ENCODE measurements at places on chromosomes 5 and 9.

DNA sequence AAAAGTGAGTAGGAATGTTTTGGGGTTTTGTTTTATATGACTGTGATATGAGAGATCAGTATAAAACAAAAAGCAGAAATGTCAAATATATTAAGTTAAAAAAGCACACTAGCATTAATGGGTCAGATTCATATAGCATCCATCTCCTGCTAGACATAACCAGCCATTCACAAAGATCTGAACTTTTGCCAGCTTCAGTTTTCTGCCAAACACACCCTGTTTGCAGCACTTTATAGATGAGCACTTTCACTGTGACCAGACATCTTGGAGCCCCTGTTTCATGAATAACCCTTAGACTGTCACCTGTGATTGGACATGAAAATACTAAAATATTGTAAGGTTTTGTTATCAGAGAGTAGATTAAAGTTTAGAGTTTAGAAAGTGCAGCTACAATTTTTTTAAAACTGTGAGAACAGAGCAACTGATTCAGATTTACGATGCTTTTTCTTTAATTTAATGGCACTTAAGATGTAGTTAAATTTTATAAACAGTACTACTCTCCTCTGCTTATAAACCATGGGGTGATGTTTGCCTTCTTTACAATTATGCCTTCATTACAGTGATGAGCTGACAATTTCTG lies 142.6 kb downstream of the KCTD16 start:
- DNase-seq: no peak

DNA sequence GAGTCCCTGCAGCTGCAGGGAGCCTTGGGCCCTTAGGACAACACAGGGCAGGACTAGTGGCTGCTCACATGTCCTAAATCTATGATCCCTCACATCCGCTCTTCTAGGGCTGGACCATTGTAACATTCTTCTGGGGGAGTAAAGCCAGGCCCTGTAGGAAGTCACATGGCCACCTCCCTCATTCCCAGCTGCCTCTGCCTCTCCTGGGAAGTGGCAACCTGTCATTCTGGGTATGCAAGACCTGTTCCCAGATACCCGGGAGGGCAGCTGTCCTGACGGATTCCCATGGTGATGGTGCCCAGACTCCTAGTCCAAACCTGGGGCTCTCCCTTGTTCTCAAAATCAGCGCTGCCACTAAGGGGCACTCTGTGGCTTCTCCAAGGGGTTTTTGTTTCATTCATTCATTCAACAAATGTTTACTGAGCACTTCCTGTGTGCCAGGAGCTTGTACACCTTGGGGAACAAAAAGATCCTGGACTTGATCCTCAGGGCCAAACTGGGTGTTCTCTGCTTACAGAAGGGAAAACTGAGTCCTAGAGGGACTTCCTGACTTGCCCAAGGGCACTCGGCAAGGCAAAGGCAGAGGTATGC lies 85.6 kb downstream of the PSD2 start:
- no peak for DNase-seq

- no peak for DNase-seq
These were observed 39.6 kb upstream of the IDNK start for GRCh38 chr9:83583151-83584014.

GRCh38 chr5:61018062-61018461 lies 73.1 kb downstream of the NDUFAF2 start:
- DNase-seq: no peak

DNA sequence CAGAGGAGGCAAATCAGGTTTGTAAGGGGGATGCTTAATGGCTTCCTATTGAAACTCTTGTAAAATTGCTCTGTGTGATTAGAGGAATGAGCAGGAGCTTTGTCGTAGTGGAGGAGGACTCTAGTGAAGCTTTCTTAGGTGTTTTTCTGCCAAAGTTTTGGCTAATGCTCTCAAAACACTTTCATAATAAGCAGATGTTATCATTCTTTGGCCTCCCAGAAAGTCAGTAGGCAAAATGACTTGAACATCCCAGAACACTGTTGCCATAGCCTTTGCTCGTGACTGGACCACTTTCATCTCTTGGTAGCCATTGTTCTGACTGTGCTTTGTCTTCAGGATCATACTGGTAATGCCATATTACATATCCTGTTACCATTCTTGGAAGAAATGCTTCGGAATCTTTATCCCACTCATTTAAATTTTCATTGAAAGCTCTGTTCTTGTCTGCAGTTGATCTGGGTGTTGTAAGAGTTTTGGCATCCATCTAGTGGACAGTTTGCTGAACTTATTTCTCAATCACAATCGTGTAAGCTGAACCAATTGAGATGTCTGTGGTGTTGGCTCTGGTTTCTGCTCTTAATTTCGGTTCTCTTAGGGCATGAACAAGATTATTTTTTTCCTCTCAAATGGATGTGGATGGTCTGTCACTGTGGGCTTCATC lies 187.6 kb downstream of the COMMD10 start:
- no peak for DNase-seq

GRCh38 chr9:27353474-27354229 lies 56.7 kb upstream of the EQTN start:
- DNase-seq: no peak

- peak; percentile 67 for DNase-seq
These were observed at the start of gene MGAT4B for GRCh38 chr5:179806250-179807048. Gene MGAT4B (minus strand): TSS chr5:179806866. CDS start chr5:179806583, 283 bp downstream.

DNA sequence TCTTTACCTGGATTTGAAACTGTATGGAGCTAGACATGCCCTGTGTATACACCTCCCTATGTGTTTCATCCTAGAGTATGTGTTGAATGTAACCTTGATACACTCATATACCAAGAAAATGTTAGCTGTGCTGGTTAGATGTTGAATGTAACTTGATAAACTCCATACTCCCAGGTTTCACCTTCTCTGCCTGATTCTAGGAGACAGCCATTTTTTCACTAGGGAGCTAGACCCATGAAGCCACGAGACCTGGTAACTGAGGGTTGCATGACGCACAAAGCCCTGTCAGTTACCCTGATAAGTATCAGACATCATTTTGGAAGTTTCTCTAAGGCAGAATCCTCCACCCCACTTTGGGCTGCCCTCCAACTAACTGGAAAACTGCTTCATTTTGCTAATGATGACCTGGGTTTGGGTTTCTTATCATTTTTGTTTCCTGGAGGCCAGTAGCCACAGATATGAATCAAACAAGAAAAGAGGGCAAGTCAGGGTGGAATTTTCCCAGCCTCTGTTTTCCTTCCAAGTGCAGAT lies 478.5 kb upstream of the KIF2A start:
- no peak for DNase-seq

- DNase-seq: no peak
These were observed 75.4 kb downstream of the UHRF2 start for GRCh38 chr9:6488395-6488794.

- DNase-seq: no peak
These were observed 24.3 kb upstream of the F2R start for GRCh38 chr5:76691467-76692273.

DNA sequence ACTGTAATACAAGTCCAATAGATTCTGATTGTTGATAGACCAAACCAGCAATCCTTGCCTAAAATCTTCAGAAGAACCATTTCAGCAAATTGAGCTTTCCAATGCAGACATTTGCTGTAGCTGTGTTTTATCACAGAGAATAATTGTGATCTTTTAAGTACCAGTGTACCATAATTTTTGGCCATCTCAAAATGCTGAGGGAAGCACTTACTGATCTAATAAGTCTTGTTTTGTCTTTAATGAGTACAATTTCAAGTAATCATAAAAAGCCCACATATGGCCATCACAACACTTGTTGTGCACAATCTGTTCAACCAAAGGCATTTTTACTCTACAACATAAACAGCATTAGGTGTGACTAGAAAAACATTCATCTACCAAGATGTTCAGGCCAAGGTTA lies 159.9 kb downstream of the FBXL17 start:
- no peak for DNase-seq

DNA sequence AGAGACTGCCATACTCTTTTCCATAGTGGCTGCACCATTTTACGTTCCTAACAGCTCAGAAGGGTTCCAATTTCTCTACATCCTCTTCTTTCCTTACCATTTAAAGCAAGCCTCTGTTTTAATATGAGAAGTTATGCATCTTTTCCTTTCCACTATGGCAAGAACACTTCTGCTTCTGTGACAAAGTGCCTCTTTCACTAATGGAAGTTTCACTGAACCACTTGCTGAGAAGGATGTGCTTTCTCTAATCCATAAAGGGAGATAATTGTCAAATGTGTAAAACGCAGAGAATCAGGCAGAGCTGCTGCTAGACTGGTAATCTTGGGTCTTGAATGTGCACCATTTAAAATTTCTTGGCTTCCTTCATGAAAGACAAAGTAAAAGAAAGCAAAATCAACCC lies 131.6 kb downstream of the PJA2 start:
- DNase-seq: no peak

All from activated T-helper 1 cell treated with anti-CD3 and anti-CD28 coated beads, Interleukin-12 subunit alpha, Interleukin-12 subunit beta, Interleukin-2, Interleukin-4 antibody, amounts not matched to agents 30 ng/mL and 10 ng/mL and 1 ng/mL, durations not matched to agents 14 hours and 24 hours and 36 hours (primary cell).